ENCODE measurements at places on chromosomes 6 and 20. TPM values are rescaled to one million over a fixed set of nuclear protein-coding genes. Genes with fewer than 3 reads are reported as not detected.

GRCh38 chr6:33164665-33165373 lies 27.4 kb downstream of the COL11A2 start:
- DNase-seq: no peak

DNA sequence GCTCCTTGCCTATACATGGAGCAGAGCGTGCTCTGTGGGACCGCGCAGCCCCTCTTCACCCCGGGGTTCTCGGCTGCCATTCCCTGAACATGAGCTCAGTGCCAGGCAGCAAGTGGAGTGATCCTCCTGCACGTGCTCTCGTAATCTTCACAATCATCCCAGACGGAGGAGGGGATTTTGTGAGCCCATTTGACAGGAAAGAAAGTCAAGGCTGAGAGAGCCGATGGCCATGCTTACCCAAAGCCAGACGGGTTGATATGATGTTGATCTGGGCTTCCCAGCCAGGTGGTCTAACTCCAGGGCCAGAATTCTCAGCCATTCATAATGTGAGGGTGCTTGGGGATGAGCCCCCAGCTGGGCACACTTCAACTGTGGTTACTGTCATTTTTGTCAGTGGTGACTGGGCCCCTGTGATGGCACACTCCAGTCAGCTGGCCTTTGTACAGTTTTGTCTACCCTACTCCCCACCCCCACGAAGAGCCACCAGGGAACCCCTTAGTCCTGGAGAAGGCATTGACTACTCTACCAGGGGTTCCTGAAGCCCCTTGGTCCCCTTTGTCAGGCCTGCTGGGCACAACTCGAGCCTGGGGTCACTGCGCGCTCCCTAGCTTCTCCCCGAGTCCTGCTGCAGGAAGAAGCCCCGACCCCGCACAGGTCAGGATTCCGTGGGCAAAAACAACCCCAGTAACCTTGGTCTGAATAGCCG lies 1.5 kb downstream of the APCDD1L start:
- no peak for DNase-seq

Gene PARD6B
- 2.4 TPM for total RNA-seq

Gene FRK
- 0.90 TPM for total RNA-seq

DNA sequence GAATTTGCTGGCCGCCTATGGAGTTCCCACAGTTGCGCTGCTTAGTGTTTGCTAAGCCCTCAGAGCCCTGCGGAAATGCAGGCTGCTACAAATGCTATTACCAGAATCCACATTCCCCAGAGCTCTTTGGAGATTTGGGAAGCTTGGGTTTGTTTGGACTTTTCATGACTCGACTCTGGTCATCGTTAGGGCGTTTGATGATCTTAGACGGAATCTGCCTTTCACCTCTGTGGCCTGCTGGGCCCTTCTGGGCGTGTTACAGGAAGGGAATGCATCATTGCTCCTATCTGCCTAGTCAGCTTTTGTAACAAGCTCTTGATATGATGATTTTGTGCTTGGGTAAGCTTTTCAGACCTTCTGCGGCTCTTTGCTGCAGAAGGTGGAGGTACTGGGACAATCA lies 50.8 kb downstream of the EYA2 start:
- DNase-seq: peak; percentile 52

Gene PAX1
- total RNA-seq: not detected

Gene MAP7
- 1.5 TPM for total RNA-seq

DNA sequence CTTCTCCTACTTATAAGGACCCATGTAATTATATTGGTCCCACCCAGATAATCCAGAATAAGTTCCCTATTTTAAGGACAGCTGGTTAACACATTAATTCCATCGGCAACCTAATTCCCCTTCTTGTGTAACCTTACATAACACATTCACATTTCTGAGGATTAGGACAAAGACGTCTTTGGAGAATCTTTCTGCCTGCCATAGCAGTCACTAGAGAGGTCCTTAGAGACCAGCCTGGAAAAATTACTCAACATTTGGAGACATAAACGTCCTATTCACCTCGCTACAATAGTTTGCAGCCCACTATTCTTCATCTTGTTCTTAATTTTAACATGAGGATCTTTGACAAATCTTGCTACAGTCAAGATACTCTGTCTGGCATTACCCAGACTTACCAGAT lies 100.1 kb downstream of the MAFB start:
- no peak for DNase-seq

Gene C20orf144
- total RNA-seq: not detected

DNA sequence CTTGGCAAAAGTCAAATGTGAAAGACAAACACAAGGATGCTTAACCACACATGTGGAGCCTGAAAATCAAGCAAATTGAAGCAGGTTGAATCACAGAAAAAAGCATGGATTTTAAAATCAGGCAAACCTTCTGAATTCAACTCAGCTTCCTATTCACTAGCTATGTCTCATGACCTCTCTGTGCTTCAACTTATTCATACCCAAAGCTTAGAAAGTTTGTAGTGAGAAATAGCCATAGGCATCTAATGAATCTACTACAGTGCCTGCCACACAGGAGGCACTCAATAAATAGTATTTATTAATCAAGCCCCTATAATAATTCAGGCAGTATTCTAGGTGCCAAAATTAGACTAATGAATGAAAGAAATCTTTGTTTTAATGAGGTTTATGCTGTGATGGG lies 112.2 kb upstream of the TNFAIP3 start:
- no peak for DNase-seq

DNA sequence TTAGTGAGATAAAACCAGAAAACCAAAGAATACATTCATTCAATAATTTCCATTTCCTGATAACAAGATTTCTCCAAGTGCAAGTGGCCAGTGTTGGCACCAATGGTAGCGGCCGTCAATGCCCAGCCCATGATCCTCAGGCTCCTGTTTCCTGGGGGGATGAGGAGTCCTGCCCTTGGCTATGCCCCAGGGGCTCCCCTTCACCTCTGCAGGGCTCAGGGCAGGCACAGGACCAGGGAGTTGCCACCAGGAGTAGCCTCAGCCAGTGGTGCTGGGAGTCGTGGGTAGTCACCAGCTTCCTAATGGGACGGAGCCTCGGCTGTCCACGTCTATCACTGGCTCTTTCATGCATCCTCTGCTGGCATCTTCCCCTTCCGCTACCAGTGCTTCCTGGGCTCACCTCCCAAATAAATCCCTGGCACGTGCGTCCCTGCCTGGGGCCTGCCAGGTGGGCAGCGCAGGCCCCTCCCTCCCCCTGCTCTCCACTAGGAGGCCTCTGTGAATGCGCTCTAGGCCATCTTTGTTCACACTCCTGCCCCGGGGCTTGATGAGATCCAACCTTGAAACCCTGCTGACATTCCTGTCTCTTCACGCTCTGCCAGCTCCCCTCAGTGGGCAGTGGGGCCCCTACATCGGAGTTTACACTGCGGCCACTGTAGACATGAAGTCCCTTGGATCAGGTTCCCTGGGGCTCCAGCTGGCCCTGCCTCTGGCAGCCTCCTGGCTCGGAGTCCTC lies 215.7 kb downstream of the SYNDIG1 start:
- no peak for DNase-seq

DNA sequence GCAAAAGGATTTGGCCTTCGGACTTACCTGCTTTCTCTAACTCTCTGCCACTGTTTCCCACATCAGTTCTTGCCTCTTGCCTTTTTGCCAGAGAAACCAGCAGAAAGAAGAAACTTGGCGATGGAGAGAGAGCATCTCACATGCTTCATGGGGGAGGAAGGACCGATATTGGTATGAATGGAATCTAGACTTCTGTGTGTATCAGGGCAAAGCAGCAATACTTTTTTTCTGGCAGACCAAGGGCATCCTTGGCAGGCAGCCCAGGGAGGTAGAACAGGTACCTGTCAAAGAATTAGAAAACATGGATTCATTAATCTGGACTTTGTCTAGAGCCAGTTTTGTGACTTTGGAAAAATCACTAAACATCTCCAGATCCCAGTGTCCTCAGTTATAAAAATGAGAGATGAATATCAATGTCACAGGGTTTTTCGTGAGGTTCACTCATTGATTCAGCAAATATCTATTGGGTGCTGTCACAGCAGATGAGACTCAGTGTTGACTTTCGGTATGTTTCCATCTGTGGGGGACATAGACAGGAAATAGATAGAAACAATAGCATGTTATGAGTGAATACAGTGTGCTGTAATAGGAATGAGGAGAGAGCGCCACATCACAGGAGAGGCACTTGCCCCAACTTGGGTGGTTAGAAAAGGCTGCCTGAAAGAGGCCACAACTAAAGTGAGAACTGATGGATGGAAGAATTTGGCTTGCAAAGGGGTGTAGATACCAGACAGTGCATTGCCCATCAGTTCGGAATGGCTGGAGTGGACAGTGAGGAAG lies 114.1 kb downstream of the CD83 start:
- DNase-seq: no peak

Gene SMLR1
- total RNA-seq: not detected

DNA sequence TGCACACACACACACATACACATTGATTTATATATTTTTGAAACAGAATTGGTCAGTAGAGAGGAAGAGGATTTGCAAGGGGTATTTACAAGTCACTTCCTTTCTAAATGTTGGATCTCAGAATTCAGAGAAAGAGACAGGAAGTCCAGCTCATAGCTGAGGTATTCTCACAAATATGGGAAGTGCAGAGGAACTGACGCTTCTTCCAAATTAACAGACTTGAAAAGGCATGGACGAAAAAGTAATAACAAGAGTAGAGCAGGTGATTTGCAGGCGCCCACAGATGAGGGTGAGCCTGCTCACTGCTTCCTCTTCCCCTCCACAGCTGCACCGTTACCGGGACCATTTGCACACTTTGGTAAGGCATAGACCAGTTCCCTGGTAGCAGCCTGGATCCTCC lies 246.4 kb downstream of the PHACTR1 start:
- DNase-seq: no peak

- DNase-seq: no peak
Observed at GRCh38 chr6:170087941-170088581, 202.8 kb downstream of the DLL1 start.

DNA sequence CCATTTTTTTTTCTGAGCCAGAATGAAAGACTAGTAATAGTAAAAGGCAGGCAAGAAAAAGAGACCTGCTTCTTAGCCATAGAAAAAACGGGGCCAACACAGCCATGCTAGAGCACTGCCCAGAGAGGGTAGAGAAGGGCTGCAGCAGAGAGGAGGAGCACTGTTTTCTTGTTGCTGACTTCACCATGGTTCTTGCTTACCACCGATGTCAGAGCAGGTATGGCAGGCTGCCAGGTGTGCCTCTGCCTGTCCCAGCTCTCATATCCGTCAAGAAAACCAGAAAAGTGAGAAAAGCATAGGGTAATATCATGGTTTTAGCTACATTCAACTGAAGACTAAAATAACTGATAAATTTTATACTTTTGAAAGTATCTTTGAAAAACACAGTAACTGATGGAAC lies 60.7 kb downstream of the DTNBP1 start:
- no peak for DNase-seq

- no peak for DNase-seq
Observed at GRCh38 chr6:56278171-56278591, 30.8 kb upstream of the COL21A1 start.

Gene C4A
- total RNA-seq: 361 TPM

DNA sequence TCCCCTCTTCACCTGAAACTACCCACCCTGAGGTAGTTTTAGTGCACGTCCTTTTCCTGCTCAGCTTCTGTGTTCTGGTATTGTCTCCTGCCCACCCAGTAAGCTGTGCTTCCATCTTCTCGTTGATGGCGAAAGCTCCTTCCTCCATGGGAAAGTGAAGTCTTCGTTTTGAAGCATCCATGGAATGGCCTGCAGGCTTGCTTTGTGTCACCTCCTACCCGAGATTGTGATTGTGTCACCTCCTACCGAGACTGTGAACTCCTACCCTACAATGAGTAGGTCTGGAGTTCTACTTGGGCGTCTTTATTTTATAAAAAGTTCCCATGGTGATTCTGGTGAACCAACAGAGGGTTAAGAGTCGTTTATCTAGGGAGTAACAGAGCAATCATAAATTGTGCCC lies 25.9 kb downstream of the SLC9A8 start:
- DNase-seq: no peak

Gene NANP
- 2.9 TPM for total RNA-seq

Gene MRAP2
- 5.4 TPM for total RNA-seq

DNA sequence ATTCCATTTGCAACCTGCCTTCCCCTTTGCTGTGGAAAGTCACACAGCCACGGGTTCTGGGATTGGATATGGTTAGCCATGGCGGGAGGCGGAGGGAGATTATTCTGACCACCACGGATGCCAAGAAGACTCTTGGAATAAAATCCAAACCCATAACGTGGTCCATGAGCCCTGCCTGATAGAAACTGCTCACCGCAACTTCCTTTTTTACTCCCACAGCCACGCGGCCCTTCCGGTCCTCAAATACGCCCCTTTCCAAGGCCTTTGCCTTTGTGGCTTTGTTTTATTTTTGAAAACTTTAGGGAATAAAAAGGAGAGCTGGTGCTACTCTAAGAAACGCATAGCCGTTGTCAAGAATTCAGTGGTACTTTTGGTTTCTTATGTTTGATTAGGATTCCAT lies 602.5 kb upstream of the CDH4 start:
- no peak for DNase-seq

DNA sequence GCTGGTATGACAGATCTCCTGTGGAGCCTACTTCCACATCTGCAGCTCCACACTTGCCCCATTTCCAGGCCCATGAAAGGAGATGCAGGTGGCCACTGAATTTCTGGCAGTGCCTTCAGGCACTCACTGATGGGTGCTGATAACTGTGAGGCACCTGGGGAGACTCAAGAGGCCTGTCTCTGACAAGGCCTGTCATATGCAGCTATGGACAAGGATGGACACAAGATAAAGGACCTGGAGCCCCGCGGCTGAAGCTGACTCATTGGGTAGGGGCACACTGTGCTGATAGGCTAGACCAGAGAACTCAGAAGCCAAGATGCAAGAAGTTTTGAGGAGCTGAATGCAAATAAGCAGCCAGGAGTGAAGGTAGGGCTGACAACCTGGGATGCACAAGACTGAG lies 81.0 kb upstream of the LRFN2 start:
- DNase-seq: no peak

GRCh38 chr6:50846144-50846851 lies 27.6 kb downstream of the TFAP2B start:
- no peak for DNase-seq

- DNase-seq: no peak
Observed at GRCh38 chr6:99165838-99166237, 183.6 kb downstream of the FAXC start.

Gene SEL1L2
- total RNA-seq: not detected

DNA sequence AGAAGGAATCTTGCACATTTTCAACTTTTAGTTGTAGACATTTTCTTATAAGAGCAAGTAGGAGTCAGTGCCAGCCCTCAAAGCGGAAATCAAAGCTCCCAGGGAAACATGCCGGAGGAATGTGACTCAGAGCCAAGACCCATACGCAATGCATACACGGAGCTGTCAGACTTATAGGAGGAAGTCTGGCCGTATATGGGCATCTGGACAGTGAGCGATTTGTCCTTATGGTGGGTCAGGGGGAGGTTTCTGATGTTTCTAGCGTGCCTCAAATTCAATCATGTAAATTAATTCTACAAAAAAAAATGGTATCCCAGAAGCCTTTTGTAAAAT lies 3.6 kb upstream of the CCN2 start:
- peak; percentile 28 for DNase-seq

Gene ZNF292
- total RNA-seq: 44.4 TPM

DNA sequence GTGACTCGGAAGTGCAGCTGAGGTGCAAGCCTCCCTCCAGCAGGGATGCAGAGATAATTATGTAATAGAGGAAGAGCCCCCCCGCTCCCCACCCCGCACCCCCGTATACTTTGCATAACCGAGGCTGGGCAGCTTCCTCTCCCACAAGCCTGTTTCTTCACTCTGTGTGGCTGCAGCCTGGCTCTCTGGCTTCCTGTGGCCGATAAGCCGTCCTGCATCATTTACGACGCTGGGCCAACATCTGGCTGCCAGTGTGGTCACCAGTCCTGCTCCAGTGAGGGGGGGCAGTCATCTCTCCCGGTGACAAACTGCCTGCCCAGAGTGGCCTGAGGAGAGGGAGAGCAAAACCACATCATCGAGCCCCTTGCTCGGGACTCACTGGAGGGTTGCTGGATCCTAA lies 59.2 kb downstream of the RBM38 start:
- peak; percentile 25 for DNase-seq
